ENCODE measurements at places on chromosomes 16 and 17. TPM values are rescaled to one million over a fixed set of nuclear protein-coding genes. Genes with fewer than 3 reads are reported as not detected.

Gene ICAM2
- total RNA-seq, result not detected

Gene GLP2R
- total RNA-seq, result 2.0 TPM

Gene PRR15L
- total RNA-seq, result not detected

Gene KRT27
- total RNA-seq, result not detected

Gene MAP3K14
- 13.2 TPM for total RNA-seq

Gene CLEC18C
- 0.71 TPM for total RNA-seq

GRCh38 chr16:27374804-27375425 is 27.1 kb upstream of the IL21R start:
- DNase-seq, result no peak

DNA sequence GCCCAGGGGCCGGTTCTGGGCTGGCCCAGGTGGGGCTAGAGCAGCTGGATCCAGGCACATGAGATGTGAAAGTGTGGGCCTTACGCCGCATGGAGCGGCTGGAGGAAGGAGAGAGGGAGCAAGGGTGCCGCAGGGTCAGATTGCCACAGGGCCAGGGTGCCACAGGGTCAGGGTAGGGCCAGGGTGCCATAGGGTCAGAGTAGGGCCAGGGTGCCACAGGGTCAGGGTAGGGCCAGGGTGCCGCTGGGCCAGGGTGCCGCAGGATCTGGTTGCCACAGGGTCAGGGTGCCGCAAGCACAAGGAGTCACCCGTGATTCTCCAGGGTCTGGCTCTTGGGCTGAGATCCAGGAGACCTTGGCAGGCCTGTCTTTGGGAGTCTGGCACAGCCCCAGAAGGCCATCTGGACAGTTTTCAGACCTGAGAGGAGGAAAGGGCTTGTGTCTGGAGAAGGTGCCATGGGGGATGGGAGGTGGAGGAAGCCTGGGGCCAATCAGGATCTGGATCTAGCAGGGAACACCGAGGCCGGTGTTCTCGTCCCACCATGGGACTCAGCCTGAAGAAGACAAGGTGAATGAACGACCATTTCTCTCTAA is 13.1 kb upstream of the LASP1NB start:
- peak; percentile 75 for DNase-seq

DNA sequence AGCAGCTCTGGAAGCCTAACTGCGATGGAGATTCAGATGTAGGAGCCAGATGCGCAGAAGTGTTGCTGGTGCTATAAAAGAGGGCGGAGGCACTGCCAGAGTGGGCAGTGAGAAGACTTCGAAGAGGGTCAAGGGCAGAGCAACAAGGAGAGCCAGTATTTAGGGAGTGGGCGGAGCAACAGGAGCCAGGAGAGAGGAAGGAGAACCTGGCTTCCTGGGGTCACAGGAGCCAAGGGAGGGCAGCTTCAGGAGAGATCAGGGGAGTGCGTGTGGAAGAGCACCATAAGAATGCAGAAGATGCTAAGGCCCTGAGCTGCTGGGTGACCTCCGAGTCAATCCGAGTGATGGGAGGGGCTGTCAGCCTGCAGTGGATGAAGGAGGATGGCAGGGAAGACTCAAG is 14.4 kb upstream of the MRPS23 start:
- no peak for DNase-seq

DNA sequence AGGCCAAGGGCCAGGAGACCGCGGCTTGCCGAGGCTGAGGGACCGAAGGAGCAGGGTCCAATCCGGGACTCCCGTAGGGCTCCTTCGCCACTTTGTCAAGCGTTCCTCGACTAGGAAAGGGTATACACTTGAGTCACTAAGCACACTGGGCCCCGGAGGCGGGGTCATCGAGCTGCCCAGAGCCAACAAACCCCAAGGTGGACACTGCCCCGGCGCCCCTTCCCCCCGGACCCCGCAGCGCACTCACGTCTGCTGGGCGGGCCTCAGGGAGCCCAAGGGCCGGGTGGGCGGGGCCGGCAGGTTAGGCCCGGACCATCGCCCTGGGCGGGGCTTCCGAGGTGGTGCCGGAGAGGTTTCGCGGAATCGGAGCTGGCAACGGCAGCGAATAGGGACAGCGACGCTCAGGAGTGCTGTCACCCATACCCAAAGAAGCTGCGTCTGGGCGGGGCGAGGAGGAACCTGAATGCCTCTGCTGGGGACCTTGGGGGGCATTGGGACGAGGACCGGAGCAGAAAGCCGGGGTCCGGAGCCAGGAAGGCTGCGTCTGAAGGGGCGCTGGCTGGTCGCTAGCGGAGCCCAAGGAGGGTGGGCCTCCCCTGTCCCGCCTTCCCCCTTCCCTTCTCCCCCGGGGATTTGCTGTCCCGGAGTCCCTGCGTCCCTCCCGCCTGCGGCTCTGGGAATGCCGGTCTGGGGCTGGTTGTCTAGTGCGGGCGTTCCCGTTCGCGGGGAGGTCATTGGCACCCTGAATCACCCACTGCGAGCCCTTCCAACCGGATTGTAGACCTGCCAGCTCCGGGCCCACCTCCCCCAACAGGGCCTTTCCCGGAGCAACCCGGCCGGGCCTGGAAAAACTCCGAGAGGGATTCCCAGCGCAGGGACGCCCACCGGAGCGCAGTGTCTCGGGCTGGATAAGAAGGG is 118.2 kb upstream of the SMURF2 start:
- DNase-seq, result no peak

DNA sequence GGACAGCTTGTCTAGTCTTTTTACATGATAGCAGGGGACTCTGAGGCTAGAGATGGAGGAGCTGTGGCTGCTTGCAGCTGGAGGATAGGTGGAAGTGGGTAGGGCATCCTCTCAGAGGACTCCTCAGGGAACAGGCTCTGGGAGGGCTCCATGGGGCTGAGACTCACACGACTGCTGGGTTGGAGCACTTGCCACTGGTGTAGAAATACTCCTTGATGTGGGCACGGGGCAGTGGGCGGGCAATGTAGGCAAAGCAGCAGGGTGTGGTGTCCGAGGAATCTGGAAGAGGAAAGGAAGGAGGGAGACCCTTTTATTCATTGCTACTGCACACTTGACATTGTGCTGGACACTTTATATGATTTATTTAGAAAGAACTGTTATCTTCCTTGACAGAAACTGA is 1.8 kb downstream of the CCL5 start:
- no peak for DNase-seq

DNA sequence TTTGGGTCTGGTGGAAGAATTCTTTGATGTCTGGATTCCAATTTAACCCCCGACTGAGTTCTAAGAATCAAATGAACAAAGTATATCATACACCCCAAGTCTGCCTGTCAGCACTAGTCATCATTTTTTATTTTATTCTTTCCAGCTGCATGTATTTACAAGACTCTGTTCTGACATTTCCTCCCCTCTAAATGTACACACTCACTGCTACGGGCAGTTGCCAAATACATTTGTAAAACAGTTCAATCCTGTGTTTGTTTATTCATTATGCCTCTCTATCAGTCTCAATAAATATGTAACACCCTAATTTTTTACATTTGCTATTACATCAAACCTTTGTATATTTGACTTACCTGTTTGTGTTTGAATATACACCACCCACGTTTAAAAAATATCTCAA is 422.3 kb upstream of the PSMD7 start:
- DNase-seq, result no peak

DNA sequence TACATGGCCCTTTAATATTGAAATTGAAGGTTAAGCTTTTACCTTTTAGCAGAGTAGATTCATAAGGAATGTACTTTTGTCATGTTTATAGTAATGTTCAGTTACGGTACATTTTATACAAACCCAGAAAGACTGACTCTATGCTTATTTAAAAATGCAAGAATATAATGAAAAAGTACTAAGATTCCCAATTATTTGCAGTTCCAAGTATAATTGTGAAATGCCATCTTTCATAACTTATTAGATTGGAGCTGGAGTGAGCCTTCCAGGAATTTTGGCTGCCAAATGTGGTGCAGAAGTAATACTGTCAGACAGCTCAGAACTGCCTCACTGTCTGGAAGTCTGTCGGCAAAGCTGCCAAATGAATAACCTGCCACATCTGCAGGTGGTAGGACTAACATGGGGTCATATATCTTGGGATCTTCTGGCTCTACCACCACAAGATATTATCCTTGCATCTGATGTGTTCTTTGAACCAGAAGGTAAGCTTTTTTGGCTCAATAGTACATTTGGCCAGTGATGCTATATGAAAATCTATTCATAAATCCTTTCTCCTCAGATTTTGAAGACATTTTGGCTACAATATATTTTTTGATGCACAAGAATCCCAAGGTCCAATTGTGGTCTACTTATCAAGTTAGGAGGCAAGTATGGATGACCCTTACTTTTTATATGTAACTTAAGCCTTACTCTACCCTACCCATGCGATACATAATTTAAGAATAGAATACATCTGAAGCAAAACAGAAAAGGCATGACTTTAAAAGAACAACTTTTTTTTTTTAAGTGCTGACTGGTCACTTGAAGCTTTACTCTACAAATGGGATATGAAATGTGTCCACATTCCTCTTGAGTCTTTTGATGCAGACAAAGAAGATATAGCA is 4.2 kb downstream of the SRSF2 start:
- no peak for DNase-seq

DNA sequence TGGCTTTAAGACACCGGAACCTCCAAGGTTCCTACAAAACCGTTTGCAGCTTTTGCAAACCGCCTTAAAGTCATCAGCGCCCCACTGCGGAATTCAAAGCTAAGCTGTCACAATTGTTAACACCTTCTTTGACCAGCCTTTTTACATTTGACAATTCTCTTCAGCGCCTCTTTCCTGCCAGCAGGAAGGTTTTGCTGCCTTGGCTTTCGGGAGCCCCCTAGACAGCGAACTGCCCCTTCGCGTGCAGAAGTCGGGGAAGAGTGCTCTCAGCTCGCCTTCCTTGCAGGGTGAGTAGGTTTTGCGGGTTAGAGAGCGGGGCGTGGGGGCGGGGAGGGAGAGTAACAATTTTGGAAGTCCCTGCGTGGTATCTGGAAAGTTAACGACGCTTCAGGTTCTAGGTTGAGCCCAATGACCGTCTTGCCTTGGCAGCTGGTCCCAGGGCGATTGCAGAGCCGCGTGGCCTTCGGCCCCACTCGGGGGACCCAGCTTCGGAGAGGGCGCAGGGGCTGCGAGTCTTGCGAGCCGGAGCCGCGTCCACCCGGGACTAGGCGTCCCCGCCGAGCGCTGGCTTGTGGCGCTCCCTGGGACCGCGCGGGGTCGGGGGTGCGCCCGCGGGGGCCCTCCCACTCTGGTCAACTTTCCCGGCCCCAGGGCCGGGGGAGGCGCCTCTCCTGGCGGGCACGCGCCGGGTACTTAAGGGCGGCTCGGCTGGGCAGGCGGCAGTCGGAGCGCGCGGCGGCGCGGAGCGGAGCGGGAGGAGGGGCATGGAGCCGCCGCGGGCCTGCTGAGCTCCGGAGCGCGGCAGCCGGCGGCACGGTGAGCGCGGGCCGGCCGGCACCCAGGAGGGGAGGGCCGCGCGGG is at the start of gene HAS3:
Gene HAS3, plus strand, starts transcription at position 153 of the 861 bp plus-strand sequence. CDS start 3,743 bp downstream, outside the sequence.
- DNase-seq, result no peak

DNA sequence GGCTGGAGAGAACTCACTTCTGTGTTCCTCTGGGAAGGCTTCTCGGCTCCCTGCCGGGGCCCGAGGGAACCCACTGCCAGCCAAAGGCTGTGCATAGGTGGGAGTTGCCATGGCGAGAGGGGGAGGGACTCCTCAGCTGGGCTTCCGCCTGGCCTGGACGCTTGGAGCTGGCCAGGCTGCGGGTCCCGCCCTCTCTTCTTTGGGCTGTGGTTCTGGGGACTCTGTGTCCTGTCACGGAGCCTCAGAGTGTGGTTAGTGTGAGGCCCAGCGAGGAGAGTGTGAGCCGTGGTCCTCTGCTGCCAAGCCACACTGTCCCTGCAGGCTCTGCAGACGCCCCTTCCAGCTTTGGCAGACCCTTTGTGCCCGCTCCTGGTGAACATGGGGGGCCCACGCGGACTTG is 123.1 kb downstream of the OR1D5 start:
- no peak for DNase-seq

DNA sequence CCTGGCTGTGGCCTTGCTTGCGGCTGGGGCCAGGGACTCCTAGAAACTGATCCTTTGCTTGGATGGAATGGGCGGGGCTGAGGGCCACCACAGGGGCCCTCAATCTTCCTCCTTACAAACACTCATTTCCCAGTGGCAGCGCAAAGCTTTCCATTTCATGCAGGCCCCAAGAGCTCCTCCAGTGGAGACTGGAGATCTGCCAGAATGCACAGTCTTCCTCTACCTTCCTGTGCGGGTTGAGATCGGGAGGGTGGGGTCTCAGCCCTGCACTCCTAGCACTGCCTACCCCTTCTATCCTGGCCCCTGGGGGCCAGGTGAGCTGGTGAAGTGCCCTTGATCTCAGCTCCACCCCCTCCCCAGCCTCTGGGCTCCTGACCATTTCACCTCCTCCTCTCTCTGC is 1.7 kb downstream of the NRN1L start:
- DNase-seq, result no peak

DNA sequence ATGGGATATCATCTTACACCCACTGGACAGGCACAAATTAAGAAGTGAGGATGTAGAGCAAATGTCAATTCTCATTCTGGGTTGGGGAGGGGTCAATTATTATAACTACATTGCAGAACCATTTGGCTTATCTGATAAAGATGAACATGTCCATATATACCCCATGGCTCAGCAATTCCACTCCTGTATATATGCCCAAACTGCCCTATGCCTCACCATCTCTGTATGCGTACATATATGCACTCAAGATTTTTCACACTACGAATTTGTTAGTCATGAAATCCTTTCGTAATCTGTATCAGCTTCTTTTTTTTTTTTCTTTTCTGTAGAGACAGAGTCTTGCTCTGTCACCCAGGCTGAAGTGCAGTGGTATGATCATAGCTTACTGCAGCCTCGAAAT is 20.8 kb upstream of the CNEP1R1 start:
- DNase-seq, result no peak

GRCh38 chr17:45997624-45998023 is 1.4 kb upstream of the STH start:
- no peak for DNase-seq

GRCh38 chr16:55817236-55817912 is 15.5 kb downstream of the CES1 start:
- peak; percentile 32 for DNase-seq

DNA sequence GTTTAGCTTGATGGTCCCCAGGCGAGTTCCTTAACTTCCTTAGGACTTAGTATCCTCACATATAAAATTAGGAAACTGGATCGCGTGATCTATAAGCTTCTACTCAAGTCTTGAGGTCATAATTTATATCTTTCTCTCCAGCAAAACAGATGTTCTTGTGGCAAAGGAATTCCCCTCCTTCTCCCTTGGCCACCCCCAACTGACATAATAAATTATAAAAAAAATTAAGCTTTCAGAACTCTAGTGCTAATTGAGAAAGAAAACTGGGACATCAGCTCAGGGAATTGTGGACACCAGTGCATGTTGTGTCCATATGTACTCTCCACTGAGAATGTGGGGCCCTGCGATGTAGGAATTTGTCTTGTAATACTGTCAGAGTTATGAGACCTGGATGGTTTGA is 13.5 kb downstream of the GNAO1 start:
- no peak for DNase-seq

DNA sequence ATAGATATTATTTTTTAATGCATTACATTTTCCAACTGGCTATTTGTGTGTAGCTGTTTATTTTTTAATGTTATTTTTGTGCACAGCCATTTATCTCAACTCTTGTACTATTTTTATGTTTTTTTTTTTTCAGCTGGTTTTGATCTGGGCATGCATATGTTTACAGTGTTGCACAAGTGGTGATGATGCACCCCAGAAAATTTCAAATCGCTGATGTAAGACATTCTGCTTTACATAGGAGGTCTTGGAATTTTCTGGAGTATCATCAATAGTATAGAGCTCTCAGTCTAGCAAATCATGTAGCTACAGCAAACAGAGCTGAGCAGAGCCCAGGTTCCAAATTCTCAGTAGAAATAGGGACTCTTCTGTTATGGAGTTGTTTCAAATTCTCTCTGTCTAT is 30.2 kb downstream of the CACNG5 start:
- no peak for DNase-seq
